ENCODE measurements at places on chromosomes 16 and 17.

GRCh38 chr16:11615748-11616447 lies 29.2 kb upstream of the LITAF start:
- DNase-seq: no peak

GRCh38 chr17:59331929-59332748 lies 684 bp downstream of the YPEL2 start:
- no peak for DNase-seq

DNA sequence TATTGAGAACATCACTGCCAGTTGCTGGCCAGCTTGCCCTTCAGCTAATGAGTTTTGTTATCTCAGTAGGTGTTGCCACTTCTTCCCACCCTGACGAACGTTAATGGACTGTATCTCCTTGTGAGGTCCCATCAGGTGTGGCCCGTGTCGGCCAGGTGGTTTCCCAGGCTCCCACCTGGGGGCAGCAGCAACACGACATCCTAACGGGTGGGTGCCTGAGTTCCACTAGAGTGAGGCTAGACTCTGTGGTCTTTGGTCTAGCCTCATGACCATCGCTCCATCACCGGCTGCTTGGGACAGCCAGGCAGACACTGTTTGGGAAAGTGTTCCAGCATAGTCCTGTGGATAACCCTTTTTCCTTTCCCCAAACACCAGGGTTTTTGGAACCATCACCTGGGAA lies 45.6 kb upstream of the LCMT1 start:
- no peak for DNase-seq

DNA sequence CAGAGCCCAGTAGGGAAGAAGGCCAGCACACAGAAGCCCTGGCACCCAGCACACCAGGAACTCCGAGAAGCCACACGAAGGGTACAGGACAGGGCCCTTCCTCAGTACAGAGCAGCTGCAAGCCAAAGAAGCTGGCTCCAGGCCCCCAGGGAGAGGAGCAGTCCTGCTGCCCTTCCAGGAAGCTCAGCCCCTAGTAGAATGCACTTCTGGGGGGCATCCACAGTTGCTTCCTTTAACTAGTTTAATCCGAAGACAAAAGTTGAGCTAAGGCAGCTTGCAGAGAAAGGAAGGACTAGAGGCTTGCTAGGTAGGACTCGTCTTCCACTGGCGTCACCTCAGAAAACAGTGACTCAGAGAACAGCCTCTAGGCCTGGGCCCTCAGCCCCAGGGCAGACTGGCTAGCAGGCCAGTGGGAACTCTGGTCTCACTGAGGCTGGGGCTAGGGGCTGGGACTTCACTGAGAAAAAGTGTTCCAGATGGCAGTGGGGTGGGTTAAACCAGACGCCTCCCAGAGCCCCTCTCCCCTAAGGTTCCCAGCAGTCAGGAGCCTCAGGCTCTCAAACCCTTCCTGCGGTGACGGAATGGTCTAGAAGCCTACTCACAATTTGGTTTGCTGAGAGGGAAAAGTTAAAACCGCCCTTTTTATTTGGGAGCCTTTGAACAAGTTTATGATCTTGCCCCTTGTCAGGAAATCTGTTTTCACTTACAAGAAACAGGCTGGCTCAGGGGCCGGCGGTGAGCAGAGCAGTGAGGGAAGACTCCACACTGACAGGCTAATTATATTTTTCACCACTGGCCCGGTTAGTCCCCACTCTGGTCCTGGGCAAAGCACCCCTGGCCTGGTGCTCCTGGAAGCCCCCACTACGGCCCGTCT lies 41.4 kb downstream of the ACTG1 start:
- no peak for DNase-seq

GRCh38 chr17:44304651-44305050 lies 3.8 kb upstream of the RUNDC3A start:
- DNase-seq: peak; percentile 36

GRCh38 chr17:45432405-45433158 lies at the start of gene ARHGAP27:
Gene ARHGAP27 (minus strand): TSS chr17:45432870. CDS start chr17:45430279, 2,591 bp downstream.
- no peak for DNase-seq

DNA sequence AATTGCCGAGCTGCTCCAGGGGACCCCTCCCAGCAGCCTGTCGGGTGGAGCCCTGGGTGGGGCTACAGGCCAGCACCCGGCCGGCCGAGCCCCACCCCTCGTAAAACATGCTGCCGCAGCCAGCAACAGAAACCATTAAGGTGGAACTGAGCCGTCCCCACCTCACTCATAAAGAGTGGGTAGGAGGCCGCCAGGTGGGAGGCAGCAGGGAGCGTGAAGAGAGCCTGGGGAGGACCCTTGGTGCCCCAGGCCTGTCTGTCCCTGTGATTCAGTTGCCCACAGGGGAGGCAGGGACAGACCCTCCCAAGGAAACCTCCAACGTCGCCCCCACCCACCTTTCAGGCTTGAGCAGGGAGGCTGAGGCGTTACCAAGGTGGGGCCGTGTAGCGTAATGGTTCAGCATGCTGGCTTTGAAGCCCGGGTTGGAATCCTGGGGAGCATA lies 8.4 kb downstream of the FOXN1 start:
- DNase-seq: no peak

DNA sequence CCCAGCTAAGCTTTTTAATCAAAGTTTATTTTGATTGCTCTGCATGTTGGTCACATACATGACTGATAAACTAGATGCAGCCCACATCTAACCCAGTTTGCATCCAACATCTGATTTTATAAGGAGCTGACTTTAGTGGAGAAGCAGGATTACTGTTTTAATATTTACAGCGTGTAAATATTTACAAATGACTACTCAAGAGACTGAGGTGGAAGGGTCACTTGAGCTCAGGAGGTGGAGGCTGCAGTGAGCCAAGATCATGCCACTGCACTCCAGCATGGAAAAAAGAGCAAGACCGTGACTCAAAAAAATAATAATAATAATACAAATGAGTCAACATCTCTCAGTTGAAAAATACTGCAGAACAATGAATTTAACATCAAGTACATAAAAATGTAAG lies 50.8 kb downstream of the PARN start:
- DNase-seq: no peak

GRCh38 chr17:8005967-8006730 lies 3.7 kb downstream of the GUCY2D start:
- no peak for DNase-seq

DNA sequence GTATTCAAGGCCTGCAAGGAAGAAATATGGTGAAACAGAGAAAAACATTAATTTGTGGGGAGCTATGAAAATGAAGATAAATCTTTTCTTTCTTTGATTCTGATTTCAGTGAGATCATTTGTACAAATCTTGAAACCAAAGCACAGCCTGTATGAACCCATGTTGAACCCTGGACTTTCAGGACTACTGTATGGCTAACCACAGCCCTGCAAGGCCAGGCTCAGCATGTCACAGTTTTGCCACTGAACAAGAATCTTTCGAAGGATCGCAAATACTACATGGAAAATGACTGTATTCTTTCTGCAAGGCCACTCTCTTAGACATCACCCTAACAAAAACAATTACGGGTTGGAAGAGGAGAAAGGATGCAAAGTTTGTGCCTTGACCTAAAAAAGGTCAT lies 161.7 kb upstream of the MAF start:
- DNase-seq: no peak

DNA sequence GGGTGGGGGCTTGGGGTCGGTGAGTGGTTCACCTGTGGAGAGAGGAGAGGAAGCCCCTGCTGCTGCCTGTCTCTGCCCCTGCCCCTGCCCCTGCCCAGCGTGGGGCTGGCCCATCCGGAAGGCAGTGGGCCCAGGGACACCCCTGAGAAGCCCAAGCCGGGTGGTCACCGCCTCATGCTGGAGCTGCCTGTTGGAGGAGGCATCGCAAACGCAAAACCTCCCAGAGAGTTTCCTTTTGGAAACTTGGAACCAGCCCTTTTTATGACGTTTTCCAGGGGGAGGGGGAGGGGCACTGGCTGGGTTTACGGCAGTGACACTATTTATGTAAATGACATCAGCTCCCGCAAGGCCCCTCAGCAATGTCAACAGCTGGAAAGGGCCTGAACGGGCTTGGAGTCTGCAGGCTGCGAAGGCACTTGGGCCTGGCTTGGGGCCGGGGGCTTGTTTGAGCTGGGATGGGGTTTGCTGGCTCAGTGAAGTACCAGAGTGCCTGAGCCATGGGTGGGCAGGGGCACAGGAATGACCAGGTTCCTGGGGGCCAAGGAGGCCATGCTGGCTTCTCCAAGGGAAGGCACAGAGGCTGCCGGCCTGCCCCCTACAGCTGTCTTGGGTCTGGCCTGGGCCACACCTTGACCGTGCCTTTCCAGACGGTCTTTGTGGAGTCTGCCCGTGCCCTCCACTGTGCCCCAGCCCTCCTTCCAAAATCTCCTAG lies 219.5 kb downstream of the NTN1 start:
- no peak for DNase-seq

DNA sequence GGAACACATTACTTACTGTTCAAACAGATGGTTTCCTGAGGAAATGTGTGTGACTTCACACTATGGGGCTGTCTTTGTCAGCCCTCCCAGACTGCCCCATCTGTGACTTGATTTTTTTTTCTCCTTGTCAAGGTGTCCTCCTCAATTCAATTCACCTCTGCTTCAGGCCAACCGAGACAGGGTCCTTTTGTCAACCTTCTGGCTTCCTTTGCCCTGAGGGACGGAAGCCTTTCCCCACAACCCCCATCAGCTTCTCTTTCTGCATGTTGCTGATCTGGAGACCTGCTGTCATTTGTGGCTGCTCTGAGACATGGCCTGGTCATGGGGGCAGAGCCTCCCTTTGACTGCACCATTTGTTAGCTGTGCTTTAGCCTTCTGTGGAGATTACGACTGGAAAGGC lies 21.3 kb upstream of the RGS9 start:
- DNase-seq: no peak

GRCh38 chr16:27468941-27469531 lies 67.1 kb downstream of the IL21R start:
- DNase-seq: no peak

DNA sequence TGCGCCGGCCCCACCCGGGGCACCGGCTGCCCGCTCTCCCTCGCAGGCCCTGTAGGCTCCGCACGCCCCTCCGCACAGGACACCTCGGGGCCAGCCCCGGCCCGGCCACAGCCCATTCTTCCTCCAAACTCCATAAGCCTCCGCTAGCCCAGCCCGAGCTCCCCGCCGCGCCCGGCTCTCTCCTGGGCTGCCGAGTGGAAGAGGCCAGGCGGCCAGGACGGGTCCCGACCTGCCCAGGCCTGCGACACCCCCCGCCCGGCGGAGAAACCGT lies 397 bp downstream of the NCOR1 start:
- no peak for DNase-seq

- peak; percentile 22 for DNase-seq
Observed at GRCh38 chr17:80025796-80026195, 9.9 kb downstream of the TBC1D16 start.

GRCh38 chr16:23900480-23901177 lies 64.8 kb downstream of the PRKCB start:
- DNase-seq: no peak

- DNase-seq: no peak
Observed at GRCh38 chr17:16440901-16441629, 25.7 kb downstream of the TRPV2 start.

- DNase-seq: peak; percentile 63
Observed at GRCh38 chr16:69100071-69100691, 5.3 kb upstream of the HAS3 start.

DNA sequence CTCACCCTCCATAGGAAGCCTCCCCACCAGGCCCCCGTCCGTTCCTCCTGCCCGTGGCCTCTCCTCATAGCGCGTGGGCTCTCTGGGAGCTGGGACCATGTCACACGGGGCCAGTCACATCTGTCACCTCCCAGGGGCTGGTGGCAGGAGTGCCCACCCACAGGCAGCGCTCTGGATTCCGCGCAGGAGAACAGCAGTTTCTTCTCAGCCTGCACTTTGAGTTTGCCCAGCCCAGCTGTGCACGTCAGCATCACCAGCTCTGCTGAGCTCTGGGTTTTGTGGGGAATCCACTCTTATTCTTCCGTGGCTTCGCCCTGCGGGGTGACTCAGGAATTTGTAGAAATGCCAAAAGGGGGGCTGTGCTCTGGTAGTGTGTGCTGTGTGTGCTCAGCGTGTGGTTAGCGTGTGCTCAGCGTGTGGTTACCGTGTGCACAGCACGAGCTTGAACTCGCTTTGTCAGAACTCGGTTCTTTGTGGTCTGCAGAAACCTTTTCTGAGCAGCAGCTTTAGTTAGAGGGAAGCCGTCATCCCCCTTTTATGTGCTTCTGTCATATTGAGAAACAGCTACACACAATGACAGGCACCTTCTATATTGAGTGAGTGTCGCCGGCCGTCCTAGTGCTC lies 3.2 kb downstream of the ACSF3 start:
- DNase-seq: no peak

GRCh38 chr17:44489581-44489980 lies 13.6 kb downstream of the GPATCH8 start:
- no peak for DNase-seq

- no peak for DNase-seq
Observed at GRCh38 chr16:11556945-11557720, 29.6 kb downstream of the LITAF start.

- DNase-seq: no peak
Observed at GRCh38 chr17:77695386-77695785, 263.1 kb upstream of the TNRC6C start.
